ENCODE measurements at places on chromosomes 5 and 9.
A peak's percentile ranks its signal among the peaks of the same experiment; 100 is the strongest.

DNA sequence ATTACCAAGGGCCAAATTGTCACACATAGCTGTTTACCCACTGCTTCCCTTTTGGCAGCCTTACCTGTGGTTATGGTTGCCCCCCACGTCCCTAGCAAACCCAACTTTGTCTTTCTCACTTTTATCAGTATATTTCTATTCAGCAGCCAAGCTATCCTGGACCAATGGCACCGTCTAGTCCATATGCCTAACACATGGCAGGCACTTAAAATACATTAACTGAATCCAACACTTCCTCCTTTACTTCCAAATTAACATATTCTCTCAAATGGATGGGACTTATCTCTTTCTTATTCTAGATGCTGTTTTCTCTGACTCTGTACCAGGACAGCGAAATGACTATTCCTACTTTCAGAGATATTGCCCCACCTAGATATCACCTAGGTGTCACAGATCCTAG lies 50.9 kb upstream of the SLC44A1 start:
- no peak for DNase-seq

DNA sequence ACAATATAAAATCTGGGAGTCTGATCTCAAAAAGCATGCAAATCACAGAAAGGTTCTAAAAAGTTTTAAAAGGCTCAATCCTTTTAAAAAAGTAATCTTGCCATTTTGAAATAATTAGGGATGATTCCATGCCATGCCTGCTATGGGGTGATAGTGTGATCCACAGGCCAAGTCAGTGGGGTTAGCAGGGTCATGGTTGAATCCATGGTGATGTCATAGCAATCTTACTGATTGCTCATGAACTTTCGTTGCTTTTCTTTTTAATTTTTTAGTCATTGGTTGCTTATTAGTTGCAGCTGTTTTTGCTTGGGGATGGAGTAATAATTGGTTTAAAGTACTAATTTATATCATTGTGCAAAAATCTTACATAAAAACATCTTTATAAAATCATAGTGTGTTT lies 485.0 kb downstream of the ENC1 start:
- no peak for DNase-seq

- DNase-seq = no peak
Observed at GRCh38 chr5:73644385-73644963, 18.5 kb downstream of the ARHGEF28 start.

- no peak for DNase-seq
Observed at GRCh38 chr5:135026645-135027265, 7.3 kb downstream of the PITX1 start.

GRCh38 chr5:151140686-151141459 lies 16.7 kb downstream of the ANXA6 start:
- DNase-seq = no peak

DNA sequence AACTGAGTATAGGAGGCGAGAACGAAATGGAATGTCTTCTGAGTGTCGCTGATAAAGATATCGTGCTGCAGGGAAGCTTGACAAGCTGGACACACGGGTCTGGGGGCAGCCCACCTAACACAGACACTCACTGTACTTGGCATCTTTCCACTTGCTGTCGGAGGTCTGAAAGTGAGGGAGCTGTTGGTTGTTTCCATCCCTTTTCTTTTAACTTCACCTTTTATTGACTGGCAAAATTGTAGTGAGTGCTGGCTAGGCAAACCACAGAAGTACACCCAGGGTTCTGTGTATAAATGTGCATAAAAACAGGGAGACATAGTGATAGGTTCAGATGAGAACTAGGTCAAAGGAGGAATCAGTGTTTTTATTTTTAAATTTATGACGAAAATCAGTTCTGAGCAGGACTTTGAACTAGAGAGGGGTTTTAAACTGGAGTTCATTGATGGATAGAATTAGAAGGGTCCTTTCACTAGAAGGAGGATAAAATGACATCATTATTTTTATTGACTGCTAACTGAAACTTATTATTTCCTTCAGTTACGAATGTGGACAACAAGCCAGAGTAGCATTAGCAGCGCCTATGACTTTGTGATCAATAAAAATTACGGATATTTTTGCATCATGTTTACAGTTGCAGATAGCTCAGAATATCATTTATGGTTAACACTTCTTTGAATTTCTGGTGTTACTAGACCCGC lies 817 bp downstream of the GAPVD1 start:
- DNase-seq = peak; percentile 61

- DNase-seq = no peak
Observed at GRCh38 chr9:6780690-6781089, 22.9 kb downstream of the KDM4C start.

- DNase-seq = no peak
Observed at GRCh38 chr9:16442622-16443021, 427.8 kb downstream of the BNC2 start.

Data from hematopoietic multipotent progenitor cell treated with erythropoietin and hydrocortisone succinate and interleukin-3 and kit ligand, for 15 days (in vitro differentiated cells).